ENCODE measurements at places on chromosomes 4 and X.

GRCh38 chr4:54741202-54741601 is 83.4 kb downstream of the KIT start:
- no peak for DNase-seq

- DNase-seq = no peak
Observed at GRCh38 chr4:105093975-105094374, 52.7 kb upstream of the TET2 start.

DNA sequence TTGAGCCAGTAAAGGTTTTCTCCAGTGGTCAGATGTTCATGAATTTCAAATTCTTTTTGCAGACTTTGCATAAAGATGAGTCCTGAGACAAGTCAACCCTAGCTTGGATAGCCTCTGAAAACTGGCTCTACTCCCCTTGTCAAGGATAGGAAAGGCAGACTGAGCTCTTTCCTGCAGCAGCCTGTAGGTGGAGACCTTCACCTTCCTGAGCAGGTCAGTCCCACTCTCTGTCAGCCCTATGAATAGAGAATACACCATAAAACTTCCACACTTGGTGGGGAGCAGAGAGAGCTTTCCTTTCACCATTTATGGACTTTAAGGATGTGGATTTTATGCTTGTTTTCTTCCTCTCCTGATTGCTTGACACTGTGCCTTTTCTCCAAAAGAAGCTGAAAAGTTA is 41.9 kb downstream of the PCDH19 start:
- no peak for DNase-seq

DNA sequence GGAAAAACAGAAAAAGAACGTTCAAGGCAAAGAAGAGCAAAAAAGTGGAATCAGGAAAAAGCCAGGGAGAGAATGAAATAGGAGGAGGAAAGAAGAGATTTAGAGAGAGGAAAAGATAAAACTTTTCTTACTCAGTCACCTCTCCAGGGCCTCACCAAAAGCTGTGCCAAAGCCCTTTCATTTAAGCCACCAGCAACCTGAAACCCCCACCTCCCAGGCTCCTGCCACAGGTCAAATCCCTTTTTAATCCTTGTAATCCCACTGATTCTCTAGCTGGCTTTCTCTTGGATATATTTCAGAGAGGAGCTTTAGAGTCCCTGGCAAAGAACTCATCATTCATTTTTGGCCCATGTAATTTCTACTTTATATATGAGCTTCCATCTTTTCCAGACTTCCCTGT is 25.7 kb upstream of the XIAP start:
- DNase-seq = no peak

DNA sequence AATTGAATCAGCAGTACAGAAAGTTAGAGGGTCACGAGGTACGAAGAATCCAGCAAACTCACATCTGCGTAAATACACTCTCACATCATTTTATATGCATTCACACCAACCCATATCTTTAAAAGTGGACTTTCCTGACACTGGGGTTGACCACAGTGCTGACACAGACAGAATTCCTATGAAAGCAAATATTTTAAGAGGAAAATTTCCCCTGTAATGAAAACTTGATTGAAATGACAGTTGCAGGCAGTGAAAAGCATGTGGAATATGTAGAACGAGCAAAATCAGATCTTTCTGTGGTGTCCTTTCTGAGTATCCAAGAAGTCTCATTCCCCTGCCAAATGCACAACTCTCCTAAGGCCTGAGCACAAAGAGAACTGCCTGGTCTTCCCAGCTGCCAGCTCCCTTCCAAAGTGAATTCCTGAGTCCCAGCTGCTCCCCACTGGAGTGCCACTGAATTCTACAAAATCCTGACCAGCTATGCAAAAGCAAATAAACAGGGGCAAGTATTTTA is 50.5 kb upstream of the FAM9C start:
- no peak for DNase-seq

DNA sequence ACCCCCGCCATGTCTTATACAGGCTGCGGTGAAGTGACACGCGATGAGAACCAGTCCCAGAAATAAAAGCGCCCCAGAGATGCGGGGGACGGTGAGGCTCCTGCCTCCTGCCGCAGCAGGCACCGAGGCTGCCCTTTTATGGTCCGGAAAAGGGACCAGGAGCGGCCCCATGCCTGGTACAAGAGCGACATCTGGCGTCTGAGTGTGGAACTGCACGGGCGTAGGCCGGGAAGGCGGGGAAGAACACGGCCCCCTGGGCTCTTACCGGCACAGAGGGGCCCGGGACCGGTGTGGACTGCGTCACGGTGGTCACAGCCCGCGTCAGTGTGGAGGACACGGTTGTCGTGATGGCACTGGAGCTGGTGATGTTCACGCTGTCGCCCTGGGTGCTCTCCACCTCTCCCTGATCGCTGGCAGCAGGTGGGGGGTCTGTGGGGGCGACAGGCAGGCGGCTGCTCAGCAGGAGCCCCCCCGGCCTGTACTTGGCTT is 8.9 kb upstream of the RENBP start:
- DNase-seq = peak; percentile 53

DNA sequence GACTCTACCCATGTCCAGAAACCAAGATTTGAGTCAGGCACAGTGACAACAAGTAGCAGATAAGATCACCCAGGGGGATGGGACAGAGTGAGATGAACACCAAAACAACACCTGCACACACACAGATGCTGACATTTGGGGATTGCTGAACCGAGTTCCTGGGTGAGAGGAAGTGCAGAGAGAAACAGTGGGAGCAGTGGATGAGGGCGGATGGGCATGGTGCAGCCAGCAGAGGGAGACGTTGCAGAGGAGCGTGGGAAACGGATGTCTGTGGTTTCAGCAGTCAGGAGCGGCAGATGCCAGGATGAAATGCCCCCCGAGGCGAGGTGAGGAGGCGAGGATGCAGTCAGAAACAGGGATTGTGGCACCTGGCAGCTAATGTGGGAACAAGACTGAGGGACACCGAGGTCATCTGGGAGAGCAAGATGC is 78.6 kb upstream of the STS start:
- no peak for DNase-seq

DNA sequence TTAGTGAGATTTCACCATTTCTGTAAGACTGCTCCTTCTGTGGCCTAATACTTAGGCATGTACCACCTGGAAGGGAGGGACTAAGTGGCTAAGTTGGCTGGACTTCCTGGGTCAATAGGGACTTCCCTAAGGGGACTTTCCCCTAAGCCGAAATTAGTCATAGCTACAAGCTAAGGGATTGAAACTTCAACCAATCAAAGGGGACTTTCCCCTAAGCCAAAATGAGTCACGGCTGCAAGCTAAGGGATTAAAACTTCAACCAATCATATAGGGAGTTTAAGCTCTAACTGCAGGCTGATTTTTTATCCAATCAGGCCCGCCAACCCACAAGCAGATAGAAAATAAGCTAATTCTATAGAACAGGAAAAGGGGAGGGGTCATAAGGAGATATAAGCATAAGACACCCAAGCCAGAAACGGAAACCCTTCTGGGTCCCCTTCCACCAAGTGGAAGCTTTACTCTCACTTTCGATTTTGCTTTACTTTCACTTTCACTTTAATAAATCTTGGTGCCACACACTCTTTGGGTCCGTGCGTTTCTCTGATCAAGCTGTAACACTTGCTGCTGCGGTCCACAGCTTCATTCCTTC is 382.8 kb downstream of the KLHL4 start:
- DNase-seq = no peak

DNA sequence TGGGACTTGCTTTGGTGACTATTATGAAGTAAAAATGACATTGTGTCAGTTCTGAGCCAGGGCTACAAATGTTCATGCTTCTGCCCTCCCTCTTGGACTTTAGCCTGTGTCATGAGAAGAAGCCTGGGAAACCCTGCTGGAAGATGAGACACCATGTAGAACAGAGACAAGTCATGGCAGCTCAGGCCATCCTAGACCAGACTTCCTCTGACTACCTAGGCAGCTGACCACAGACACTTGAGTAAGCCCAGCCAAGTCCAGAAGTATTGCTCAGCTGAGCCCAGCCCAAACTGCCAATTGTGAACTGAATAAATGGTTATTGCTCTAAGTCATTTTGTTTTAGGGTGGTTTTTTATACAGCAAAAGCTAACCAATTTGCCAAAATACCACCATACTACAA is 467.6 kb upstream of the CNKSR2 start:
- no peak for DNase-seq

DNA sequence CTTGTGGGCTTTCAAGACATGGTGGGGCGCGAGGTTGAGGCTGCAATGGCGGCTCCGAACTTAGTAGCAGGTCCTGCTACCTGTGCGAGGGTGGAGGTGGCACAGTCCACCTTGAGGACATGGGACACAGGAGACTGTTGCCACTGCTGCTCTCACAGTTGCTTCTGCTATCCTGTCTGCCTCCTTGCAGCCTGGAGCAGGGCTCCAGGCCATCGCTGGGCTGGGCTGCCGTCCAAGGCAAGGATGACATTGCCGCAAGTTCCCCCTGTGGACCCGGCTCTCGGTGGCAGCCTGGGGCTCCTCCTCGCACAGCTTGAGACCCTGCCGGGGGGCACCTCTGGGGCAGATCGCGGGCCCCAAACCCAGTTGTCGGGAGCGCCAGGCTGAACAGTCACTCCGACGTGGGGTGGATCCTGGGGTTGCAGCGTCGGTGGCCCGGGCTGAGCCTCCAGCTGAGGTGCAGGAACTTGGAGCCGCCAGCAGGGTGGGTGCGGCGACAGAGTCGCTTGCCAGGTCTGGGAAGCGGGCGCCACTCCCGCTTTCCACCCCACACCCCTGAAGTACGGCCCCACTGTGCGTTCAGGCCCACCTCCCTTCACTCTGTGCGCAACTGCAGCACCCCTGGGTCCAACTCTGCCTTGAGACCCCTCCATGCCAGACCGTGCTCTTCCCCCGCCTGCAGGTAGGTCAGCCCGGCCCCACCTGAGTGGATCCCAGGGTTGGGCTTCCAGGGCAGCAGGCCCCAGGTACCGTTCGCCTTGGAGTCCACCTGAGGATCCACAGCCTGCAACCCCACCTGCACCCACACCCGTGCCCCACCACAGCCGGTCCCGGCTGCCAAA is 192.7 kb upstream of the NUDT6 start:
- DNase-seq = no peak

DNA sequence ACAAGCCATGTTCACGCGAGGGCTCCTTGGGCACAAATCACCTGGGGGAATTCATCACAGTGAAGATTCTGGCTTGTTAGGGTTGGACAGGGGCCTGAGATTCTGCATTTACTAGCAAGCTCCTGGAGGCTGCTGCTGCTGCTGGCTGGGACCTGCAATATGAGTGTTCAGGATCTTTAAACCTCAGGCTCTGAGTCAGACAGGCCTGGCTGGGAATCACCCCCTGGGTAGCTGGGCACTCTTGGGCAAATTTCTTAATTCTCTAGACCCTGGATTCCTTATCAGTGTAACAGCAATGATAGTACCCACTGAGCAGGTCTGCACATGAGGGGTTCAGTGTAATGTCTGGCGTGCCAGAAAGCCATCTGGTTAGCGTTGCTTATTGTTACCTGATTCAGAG is 101.5 kb downstream of the DHX15 start:
- no peak for DNase-seq

DNA sequence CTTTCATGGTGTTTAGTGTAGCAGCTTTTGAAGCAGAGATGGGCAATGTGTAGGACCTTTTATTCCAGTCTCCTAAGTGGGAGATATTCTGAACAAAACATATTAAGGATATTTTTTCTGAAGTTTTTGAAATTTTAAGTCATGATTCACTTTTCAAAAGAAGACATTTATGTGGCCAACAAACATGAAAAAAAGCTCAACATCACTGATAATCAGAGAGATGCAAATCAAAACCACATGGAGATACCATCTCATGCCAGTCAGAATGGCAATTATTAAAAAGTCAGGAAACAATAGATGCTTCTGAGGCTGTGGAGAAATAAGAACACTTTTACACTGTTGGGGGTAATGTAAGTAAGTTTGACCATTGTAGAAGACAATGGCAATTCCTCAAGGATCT is 76.0 kb downstream of the FAT4 start:
- DNase-seq = no peak

DNA sequence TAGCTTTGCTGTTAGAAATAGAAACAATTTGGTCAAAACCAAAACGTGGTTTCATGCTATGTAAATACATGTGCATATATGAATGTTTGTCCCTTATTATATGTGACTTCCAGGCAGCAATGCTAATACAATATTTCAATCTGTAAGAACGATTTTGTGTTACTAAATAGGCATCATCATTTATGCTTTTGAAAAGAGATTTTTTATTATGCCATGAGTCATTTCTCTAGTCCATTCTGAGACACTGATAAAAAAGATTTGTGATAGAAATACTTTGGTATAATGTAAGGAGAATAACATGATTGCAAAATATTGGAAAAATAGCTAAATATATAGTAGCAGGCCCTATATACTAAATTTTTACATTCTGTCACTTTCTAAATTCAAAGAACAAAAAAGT is 28.9 kb downstream of the SYNPO2 start:
- DNase-seq = no peak

DNA sequence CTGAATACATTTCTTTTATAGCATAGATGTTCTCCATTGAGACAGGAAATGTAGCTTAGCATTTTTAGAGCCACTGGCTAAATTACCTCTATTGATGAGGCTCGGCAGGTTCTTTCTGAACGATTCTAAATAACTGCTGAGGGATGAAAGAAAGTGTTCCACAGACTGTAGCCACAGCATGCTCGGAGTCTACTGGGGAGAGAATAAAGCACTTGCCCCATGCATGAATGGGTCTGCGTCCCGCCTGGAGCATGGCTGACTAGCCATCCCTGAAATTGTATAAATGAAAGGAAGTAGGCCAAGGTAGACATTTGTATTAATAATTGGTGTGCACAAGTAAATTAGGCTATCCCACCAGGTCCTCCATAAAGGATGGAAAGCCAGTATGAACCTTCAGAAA is 269.8 kb downstream of the COL25A1 start:
- no peak for DNase-seq

- no peak for DNase-seq
Observed at GRCh38 chr4:81429031-81429430, 42.7 kb downstream of the RASGEF1B start.

- DNase-seq = no peak
Observed at GRCh38 chr4:145882604-145883003, 56.0 kb downstream of the ZNF827 start.

DNA sequence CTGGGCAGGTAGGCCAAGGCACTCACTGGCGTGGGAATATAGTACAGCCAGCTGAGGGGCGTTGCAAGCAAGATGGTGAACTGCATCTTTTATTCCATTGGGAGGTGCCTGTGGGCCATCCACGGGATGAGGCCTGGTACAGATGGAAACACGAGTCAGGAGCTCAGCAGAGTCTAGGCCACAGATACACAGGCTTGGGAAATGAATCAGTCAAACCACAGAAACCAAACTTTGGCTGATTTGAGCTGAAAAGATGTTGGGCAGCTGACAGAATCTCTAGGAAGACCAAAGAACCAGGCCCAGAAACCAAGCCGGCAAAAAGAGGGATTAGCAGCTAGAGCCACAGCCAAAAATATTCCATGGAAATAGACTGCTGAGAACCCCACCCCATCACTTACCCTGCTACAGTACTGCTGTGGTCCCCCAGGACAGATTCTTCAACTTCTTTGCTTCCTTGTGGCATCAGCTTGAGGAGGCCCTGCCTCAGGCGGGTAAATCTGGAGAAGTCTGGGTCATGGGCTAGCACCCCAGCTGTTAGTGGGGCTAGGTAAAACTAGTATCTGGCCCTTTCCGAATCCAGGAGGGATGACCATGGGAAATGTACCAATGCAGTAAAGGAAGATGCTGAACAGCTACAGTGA is 75.4 kb downstream of the TMEM131L start:
- no peak for DNase-seq

GRCh38 chr4:139564502-139564901 is 8.5 kb upstream of the SETD7 start:
- no peak for DNase-seq

All from stimulated activated CD4-positive, alpha-beta T cell treated with anti-CD3 and anti-CD28 coated beads, Interleukin-1b, Interleukin-23, amount 100 ng/mL, for 1 hour (primary cell).